GM12891 (cell line): ENCODE measurements at places on chromosomes 5 and 9.
A peak's percentile ranks its signal among the peaks of the same experiment; 100 is the strongest.

DNA sequence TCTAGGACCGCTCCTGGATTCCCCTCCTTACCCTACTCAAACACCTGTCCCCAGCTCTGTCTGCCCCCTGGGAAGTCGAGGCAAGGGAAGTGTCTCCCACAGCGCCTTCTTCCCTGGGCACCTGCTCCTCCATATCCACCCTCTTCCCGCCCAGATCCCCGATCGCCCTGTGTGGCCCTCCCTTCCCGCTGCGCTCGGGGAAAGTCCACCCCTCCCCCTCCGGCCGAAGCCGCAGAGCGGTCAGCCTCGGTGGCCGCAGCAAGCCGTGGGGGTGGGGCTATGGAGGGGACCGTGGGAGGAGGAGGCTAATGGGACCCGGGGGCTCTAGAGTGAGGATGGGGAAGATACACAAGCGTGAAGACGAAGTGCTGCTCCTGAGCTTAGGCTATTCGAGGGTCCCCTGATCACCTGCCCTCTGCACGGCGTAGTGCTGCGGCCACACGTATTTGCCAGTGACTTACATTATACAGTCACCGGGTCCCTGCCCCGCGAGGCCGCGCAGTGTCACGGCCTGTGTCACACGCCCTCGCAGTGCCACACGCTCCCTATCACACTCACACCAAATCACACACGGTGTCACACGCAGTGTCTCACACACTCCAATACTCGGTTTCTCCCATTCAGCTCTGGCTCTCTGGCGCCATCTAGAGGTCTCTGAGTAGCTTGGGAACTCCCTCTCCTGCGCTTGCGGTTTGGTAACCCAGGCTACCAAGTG is 658 bp upstream of the PCDH1 start:
- peak; percentile 61 for DNase-seq

DNA sequence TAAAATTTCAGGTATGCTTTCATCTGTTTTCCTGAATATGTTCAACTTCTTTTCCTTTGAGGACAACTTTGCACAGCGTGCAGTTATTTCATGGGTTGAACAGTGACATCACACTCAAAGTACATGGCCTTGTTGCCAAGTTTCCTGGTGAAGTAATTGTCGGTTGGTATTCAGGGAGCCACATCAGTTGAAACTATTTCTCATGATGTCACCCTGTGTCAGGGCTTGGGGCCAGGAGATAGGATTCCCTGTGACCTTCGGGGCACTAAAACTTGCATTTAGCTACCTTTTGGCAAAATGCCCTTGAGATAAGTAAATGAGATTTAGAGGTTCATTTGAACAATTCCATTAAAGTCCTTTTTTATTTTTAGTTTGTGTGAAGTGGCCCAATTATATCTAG is 383.9 kb downstream of the SH3GL2 start:
- no peak for DNase-seq

GRCh38 chr5:151596828-151597539 is 5.9 kb upstream of the FAT2 start:
- no peak for DNase-seq

DNA sequence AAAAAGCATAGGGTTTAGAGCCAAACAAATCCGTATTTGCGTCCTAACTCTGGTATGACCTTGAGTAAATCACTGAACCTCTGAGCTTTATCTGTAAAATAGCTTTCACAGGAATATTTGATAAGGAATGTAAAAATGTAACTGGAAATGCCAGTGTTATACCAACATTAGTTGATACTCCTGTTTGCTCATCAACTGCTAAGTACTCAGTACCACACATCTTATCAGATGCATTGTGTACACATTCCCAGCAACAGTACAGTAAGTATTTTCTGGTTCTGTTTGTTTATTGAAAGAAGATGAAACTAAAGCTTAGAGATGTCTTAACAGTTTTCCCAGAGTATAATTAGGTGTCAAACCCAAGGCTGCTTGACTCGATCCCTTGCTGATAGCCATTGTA is 21.5 kb downstream of the SNAPC3 start:
- no peak for DNase-seq

GRCh38 chr5:146717951-146718350 is 160.6 kb downstream of the PPP2R2B start:
- no peak for DNase-seq

- DNase-seq = no peak
Measured at GRCh38 chr5:106634375-106634774, 1036.4 kb downstream of the EFNA5 start.

GRCh38 chr9:82404881-82405280 is 416.3 kb downstream of the SPATA31D1 start:
- no peak for DNase-seq
